ENCODE measurements at places on chromosomes 3 and 15.

GRCh38 chr3:168213920-168214319 is 118.2 kb upstream of the GOLIM4 start:
- DNase-seq: no peak

DNA sequence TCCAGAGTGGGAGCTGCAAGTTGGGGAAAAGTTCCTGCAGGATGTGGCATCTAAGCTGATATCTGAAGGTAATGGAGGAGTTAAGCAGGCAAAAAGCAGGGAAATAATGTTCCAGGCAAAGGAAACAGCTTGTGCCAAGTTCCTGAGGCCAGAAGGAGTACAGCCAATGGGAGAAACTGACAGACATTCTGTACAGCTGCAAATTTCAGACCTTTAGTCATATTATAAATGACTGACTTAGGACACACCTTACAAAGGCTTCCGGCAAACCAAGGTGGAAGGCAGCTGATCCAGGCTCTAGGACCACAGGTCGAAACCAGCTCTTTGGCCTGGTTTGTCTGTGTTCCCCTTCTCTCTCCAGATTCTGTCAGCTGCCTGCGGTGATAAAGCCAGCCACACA is 9.3 kb downstream of the WWTR1 start:
- DNase-seq: no peak

GRCh38 chr3:72176537-72177041 is 391.6 kb upstream of the PROK2 start:
- no peak for DNase-seq

DNA sequence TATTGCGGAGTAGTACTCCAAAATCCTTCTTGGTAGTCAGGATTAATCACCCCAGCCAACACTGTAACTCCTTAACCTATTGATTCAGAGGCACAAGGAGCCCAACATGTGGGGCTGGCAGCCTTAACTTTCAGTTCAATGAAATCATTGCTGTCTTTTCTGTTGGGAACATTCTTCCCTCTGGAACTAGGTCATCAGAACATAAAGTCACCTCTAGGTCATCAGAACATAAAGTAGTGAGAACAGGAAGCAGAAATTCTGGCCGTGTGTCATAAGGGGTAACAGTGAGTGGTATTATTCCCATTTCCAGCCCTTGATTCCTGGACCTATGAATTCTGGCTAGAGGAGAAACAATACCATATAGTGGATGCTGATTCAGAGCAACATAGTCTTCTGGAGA is 71.5 kb upstream of the TNIK start:
- DNase-seq: no peak

DNA sequence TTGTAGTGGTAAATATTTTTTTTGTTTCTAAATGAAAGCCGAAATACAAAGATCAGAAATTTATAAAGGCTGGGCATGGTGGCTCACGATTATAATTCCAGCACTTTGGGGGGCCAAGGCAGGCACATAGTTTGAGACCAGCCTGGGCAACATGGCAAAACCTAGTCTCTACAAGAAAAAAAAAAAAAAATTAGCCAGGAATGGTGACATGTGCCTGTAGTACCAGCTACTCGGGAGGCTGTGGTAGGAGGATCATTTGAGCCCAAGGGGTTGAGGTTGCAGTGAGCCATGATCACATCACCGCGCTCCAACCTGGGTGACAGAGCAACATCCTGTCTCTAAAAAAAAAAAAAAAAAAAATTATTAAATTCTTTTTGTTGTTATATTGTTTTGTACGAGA is 6.9 kb downstream of the DENND4A start:
- no peak for DNase-seq

GRCh38 chr15:100877551-100877950 is 2.1 kb upstream of the ALDH1A3 start:
- no peak for DNase-seq

DNA sequence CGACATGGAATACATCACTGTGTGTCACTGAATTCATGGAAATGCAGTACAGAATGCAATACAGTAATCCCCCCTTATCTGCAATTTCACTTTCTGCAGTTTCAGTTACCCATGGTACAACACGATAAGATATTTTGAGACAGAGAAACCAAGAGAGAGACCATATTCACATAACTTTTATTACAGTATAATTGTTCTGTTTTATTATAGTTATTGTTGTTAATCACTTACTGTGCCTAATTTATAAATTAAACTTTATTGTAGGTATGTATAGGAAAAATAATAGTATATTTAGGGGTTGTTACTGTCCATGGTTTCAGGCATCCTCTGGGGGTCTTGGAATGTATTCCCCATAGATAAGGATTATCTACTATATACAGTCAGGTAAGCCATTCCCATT is 61.8 kb downstream of the MBNL1 start:
- DNase-seq: no peak

GRCh38 chr15:48177383-48177765 is 721 bp downstream of the MYEF2 start:
- no peak for DNase-seq
